Naive thymus-derived CD8-positive, alpha-beta T cell (primary cell): ENCODE measurements at places on chromosomes 4 and X. TPM values are rescaled to one million over a fixed set of nuclear protein-coding genes. Genes with fewer than 3 reads are reported as not detected.

DNA sequence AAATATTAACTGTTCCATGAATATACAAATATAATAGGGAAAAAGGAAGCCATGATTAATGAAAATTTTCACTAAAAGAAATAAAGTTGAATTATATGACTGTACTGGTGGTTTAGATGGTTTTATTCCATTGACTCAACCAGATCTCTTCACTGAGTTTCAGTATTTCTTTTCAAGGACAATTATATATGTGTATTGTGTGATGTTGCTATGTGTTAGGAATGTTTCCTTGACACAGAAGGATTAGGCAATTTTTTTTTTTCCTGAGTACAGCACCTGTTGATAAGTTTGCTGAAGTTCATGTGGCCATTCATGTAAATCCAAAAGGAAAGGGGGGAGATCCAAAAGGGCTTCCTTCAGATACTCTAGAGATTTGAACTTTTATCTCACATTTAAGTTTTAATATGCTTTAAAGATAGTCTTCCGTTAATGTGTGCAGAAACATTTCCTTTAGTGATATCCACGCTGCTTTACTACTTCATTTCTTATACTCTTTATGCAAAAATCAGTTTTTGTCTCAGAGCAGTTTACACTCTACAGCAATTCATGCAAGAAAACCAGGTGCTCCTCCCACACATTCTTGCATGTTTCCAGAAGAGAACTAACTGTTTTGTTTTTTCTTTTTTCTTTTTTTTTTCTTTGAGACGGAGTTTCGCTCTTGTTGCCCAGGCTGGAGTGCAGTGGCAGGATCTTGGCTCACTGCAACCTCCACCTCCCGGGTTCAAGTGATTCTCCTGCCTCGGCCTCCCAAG is 249.1 kb downstream of the RPA4 start:
- no peak for DNase-seq
- no peak overlapping the region for H3K4me3 ChIP-seq
- H3K36me3 ChIP-seq: peaks cover 2% of the 10 kb centered on the region
- no peaks in the 10 kb centered on the region for H3K27me3 ChIP-seq
- H3K27ac ChIP-seq: no peak overlapping the region

DNA sequence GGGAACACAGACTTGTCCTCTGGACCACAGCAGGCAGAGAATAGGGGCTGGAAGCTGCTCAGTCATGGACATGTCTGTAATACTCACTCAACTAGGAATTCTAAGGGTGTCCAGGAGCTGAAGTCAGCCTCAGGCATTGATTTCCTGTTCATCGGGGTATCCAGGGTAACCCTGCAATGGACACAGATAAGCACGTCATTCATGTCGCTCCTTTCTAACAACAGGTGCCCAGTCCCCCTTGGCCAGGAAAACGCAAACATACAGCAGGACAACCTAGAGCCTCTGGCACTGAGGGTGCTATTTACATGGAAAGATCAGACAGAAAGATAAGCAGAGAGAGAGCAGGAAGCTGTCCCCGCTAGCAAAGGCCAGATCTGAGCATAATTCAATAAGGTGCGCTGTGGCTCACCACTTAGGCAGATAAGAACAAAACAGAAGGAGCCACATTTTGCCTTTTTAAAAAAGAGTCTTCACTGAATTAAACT is 21.3 kb downstream of the QDPR start:
- no peaks in the 10 kb centered on the region for H3K27me3 ChIP-seq
- H3K4me3 ChIP-seq: no peak overlapping the region
- no peak for DNase-seq
- peaks cover 8% of the 10 kb centered on the region for H3K36me3 ChIP-seq
- H3K27ac ChIP-seq: peak overlapping the region; percentile 31

- DNase-seq: no peak
- H3K27me3 ChIP-seq: no peaks in the 10 kb centered on the region
- H3K27ac ChIP-seq: no peak overlapping the region
- peaks cover 9% of the 10 kb centered on the region for H3K36me3 ChIP-seq
- H3K4me3 ChIP-seq: no peak overlapping the region
- peaks cover 19% of the 10 kb centered on the region for H3K4me1 ChIP-seq
Measured at GRCh38 chr4:37917388-37917787, 26.5 kb downstream of the TBC1D1 start.

- H3K36me3 ChIP-seq: no peaks in the 10 kb centered on the region
- H3K27me3 ChIP-seq: no peaks in the 10 kb centered on the region
- no peak overlapping the region for H3K27ac ChIP-seq
- DNase-seq: no peak
- H3K4me3 ChIP-seq: no peak overlapping the region
Measured at GRCh38 chrX:123201720-123202119, 17.6 kb downstream of the GRIA3 start.

GRCh38 chrX:73647212-73647611 is 84.2 kb downstream of the CHIC1 start:
- H3K36me3 ChIP-seq: peaks cover 31% of the 10 kb centered on the region
- no peak overlapping the region for H3K4me3 ChIP-seq
- no peak for DNase-seq

GRCh38 chr4:23135792-23136645 is 443.3 kb downstream of the GBA3 start:
- peaks cover 3% of the 10 kb centered on the region for H3K27me3 ChIP-seq
- no peaks in the 10 kb centered on the region for H3K36me3 ChIP-seq
- no peaks in the 10 kb centered on the region for H3K4me1 ChIP-seq
- no peak overlapping the region for H3K27ac ChIP-seq

DNA sequence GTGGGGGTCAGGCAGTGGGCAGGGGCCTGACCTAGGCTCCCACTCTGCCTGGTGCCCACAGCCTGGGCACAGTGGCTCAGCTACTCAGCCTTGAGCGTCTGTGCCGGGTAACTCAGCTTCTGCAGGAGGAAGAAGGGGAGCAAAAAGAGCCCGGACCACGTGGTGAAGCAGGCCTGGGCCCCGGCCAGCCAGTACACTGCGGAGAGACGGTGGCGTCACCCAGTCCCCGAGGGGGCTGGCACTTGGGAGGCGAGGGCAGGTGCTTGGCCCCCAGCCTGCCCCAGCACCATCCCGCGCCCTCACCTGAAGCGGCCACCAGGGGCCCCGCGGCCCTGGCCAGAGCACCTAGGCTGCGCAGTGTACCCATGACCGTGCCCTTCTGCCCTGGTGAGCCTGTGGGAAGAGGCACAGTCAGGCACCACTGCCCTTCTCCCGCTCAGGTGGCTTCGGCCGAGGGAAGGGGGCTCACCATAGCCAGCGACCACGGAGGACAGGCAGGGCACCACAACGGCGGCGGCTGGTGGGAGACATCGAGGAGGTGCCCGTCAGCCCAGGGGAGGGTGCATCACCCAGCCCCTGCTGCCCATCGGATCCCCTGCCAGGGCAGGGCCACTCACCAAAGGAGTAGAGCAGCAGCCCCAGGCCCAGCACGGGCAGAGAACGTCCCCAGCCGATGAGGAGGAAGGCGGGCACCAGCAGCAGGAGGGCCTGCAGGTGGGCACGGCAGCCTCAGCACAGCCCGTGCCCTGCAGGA is 32.3 kb downstream of the NOP14 start:
- H3K27me3 ChIP-seq: no peaks in the 10 kb centered on the region
- H3K4me3 ChIP-seq: no peak overlapping the region
- H3K4me1 ChIP-seq: peaks cover 14% of the 10 kb centered on the region
- peak overlapping the region; percentile 37 for H3K27ac ChIP-seq
- peaks cover under 1% of the 10 kb centered on the region for H3K36me3 ChIP-seq

DNA sequence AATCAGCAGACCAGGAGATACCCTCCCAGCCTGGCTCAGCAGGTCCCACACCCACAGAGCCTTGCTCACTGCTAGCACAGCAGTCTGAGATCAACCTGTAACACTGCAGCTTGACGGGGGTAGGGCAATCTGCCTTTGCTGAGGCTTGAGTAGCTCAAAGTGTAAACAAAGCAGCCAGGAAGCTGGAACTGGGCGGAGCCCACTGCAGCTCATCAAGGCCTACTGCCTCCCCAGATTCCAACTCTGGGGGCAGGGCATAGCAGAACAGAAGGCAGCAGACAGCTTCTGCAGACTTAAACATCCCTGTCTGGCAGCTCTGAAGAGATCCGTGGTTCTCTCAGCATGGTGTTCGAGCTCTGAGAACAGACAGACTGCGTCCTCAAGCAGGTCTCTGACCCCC is 15.1 kb upstream of the GABRA2 start:
- H3K4me1 ChIP-seq: no peaks in the 10 kb centered on the region
- no peak for DNase-seq
- H3K27me3 ChIP-seq: no peaks in the 10 kb centered on the region

DNA sequence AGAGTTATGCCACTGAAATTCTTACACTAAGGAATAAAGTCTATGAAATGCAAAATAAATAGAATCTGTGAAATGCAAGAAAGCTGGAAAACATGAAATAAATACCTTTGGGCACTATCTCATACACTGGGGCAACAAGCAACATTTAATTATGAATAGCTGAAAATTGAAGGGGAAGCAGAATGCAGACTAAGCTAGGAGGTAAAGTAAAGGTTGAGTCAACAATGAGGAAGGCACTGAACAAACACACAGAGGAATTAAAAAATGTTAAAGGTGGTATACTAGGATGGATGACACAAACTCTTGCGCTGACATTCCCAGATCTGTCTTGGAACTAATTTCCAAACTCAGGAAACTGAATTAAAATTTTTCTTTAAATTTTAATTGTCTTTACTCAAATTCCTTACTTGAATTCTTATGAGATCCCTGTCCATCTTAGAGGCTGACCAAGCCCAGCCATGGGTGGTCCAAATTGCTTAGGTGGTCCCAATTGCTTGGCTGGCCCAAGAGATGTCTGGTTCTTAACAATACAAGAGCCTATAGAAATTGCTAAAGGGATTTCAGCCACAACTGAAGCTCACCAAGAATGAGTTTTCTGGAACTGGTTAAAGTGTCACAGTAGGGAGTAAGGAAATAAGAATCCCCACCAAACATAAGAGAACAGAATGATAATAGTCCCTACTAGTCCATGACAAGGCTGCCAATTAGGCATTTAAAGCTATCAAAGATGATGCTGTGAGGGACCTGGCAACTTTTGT is 41.3 kb upstream of the ZCCHC13 start:
- no peak for DNase-seq
- H3K36me3 ChIP-seq: peaks cover 52% of the 10 kb centered on the region
- no peak overlapping the region for H3K27ac ChIP-seq
- no peaks in the 10 kb centered on the region for H3K27me3 ChIP-seq

GRCh38 chrX:111848541-111848940 is 27.4 kb upstream of the TRPC5OS start:
- H3K27ac ChIP-seq: no peak overlapping the region
- no peaks in the 10 kb centered on the region for H3K4me1 ChIP-seq
- H3K4me3 ChIP-seq: no peak overlapping the region
- H3K36me3 ChIP-seq: no peaks in the 10 kb centered on the region

HSFX3 gene
- not detected for polyA plus RNA-seq

FRMPD4 gene
- polyA plus RNA-seq: not detected
